ENCODE measurements at places on chromosomes 1 and 21.
A peak's percentile ranks its signal among the peaks of the same experiment; 100 is the strongest.

GRCh38 chr1:225544263-225544662 is 108.7 kb downstream of the ENAH start:
- DNase-seq: no peak

DNA sequence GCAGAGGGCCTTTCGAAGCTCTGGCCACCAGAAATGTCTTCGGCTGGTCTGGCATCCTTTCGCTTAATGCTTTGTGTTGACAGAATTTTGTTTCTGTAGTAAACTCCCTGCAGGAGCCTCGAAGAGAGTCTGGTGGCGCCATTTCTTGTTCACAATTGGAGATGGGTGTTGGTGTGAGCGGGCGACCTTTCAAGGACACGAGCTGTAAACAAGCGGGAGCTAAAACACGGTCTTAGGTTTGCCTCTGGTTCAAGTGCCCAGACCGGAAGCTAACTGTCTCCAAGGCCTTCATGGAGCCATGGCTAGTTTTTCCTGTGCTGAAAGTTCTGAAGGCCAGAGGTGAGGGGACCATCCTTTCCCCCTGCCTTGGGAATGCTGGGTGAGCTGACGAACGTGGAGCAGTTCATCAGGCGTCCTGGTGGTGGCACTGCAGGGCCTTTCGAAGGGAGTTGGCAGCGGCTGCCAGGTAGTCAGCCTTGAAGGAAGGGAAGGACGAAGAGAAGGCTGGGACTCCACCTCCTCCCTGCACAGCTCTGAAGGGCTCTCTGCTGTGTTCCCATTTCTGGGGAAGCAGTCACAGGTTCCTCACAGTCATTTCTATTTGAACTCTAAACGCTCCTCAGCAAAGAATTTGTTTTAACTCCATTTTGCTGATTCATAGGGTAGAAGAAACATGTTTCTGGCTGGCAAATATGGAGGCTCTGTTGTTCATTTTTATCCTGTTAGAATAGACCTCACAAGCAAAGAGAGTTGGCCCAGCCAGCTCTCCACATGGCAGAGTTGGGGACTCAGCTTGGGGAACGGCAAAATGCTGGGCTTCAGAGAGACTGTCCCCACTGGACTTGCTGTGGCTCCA is 35.2 kb downstream of the URB2 start:
- DNase-seq: peak; percentile 70

- DNase-seq: no peak
Observed at GRCh38 chr1:116827607-116828105, 73.4 kb downstream of the CD2 start.

DNA sequence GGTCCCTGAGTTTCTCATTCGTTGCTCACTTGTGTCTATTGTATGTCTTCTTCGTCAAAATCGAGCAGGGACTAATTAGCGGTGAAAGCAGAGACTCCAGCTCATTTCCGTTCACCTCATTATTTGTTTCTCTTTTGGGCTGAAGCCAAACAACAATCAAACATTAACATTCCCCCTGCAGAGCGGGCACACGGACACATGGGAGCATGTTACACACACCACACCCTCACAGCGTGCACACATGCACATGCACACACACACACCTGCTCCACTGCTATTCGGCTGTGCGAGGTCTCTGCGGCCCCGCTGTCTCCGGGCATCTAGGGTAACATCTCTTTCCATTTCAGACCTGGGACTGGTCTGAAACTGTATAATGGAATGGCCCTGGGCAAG is 58.5 kb upstream of the LRRC8D start:
- DNase-seq: no peak

GRCh38 chr1:201793306-201793925 is 35.5 kb upstream of the IPO9 start:
- DNase-seq: no peak

DNA sequence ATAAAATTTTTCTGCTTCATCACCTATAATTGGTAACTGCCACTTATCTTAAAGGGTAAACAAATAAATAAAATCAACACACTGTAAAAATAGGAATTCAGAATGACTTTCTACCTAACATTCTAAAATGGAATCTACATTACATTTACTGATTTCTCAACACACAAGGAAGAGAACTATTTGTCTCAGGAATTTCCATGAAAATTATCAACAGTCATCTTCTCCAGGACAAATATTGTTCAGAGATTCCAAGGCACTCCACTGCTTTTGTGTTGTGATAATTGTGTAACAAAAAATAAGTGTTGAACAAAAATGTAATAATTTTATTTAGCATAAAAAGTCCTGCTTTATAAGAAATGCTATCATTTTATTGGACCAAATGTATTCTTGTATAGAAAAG is 7.3 kb downstream of the ODF2L start:
- no peak for DNase-seq

- no peak for DNase-seq
Observed at GRCh38 chr1:213409971-213410370, 358.9 kb downstream of the RPS6KC1 start.

- peak; percentile 42 for DNase-seq
Observed at GRCh38 chr1:44239331-44239960, 26.2 kb downstream of the DMAP1 start.

DNA sequence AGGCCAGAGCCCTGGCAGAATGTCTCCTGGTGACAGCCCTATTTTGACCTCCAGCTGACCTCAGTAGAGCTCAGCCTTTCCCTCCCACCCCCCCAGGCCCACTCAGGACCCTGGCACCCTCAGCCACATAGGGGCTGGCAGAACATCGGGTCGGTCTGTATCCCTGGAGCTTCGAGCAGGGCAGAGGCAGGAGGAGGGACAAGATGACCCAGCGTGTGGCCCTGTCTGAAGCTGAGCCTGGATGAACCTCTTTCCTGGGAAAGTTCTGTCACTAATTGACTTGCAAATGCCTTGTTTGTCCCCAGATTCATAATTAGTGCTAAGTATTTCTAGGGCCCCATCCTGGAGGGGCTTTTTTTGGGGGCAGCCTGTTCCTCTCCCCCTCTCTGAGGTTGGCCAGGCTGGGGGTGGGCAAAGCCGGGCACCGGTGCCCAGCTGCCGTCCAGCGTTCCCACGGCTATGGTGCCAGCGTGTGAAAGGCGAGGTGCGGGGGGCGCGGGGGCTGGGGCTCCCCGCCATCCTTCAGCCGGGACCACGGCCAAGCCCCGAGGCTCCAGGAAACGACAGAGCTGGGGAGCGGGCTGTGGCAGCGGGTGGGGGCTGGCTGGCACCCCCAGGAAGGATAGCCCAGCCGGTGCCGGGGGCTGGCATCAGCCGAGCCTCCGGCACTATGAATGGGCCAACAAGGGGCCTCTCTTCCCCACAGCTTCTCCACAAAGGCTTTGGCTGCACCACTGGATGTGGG is 31.4 kb downstream of the RHBG start:
- DNase-seq: no peak

GRCh38 chr1:90717356-90717664 is 208 bp upstream of the BARHL2 start:
- DNase-seq: no peak

- no peak for DNase-seq
Observed at GRCh38 chr21:18602711-18603110, 199.1 kb upstream of the TMPRSS15 start.

DNA sequence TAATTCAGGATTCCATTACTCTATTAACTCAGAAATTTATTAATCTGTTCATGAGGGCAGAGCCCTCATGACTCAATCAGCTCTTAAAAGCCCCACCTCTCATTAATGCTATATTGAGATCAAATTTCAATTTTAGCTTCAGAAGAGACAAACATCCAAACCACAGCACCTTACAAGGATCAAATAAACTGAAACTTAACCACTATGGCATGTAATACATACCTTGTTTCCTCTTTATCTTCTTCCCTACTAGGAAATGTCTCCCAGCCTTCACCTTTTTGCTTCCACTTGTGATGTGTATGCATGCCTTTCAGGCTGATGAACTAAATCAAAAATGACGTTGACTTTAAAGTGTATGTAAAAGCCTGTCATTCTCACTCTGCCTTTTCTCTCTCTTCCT is 2121.3 kb downstream of the NCAM2 start:
- DNase-seq: no peak

GRCh38 chr1:6271554-6271953 is 10.7 kb upstream of the GPR153 start:
- peak; percentile 39 for DNase-seq

GRCh38 chr21:19340303-19340702 is 936.7 kb upstream of the TMPRSS15 start:
- no peak for DNase-seq

GRCh38 chr1:23103001-23103889 is 65.4 kb downstream of the LUZP1 start:
- peak; percentile 48 for DNase-seq

DNA sequence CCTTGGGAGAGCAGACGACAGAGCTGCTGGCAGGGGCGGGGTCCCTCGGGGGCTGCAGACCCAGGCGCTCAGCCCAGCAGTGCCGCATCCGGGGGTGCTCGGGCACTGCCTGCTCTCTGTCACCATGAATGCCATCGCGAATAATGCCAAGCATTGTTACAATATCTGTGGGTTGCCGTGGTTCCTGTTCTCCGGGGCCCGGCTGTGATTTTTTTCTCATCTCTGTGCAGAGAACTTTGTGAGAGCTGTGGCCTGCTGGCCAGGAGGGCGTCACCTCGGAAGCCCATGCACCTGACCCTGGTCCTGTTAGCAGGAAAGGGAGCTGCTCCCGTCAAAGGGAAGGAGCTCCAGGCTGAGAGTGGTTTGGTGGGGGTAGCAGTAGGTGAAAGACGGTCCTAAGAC is 70.4 kb downstream of the PRDM16 start:
- no peak for DNase-seq

DNA sequence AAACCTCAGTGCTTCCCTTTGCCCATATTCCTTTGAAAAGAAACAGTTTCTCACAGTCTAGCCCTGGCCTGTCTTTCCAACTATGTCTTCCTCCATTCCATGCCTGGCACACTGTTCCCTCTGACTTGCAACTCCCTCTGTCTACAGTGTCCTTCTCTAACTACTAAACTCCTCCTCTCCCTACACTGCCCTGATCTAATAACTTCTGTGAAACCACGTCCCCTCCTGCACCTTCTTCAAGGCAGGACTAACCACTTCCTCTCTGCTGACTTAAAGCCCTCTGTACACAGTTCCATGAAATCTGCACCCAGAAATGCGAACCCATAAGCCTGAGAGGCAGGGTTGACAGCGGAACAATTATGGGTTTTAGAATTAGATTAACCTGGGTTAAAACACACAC is 62.2 kb upstream of the ATP1B1 start:
- no peak for DNase-seq

GRCh38 chr1:25674807-25675084 is 58.2 kb downstream of the MAN1C1 start:
- DNase-seq: no peak

- no peak for DNase-seq
Observed at GRCh38 chr21:15567191-15567590, 162.6 kb upstream of the USP25 start.

DNA sequence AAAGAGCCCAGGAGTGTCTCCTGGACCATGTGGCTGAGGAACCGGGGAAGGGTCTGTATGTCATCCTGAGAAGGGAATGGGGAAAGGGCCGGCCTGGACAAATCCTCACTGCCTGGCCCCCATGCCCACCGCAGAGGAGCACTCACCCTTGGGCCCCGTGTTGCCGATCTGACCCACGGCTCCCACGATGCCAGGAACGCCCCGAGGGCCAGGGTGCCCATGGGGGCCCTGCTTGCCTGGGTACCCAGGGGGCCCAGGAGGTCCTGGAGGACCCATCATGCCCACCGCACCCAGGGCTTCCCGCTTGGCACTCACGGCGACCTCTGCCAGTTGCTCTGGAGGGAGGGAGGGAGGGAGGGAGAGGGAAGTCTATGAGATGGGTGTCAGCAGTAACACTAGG is 14.6 kb downstream of the COL9A2 start:
- DNase-seq: no peak

DNA sequence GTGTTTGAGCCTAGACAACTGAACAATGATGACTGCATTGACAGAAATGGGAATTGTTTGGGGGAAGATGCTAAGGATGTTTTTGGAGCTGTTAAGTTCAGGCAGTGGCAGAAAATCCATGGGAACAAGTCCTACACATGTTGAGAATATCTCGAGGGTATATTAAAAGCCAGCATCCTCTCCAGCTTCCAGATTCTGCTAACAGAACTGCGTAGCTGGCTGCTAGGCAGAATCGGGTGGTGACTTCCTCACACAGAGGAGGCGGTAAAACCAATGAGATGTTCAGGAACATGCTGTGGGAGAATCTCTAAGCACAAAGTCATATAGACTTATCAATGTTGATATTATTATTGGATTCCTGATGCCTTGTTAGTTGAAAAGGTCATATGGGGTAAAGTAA is 14.8 kb downstream of the FAM163A start:
- DNase-seq: no peak

- DNase-seq: no peak
Observed at GRCh38 chr1:188670837-188671236, 1806.8 kb downstream of the BRINP3 start.

GRCh38 chr21:16071092-16071491 is 341.3 kb downstream of the USP25 start:
- DNase-seq: peak; percentile 14

GRCh38 chr1:212113706-212114105 is 78.2 kb downstream of the DTL start:
- DNase-seq: no peak

DNA sequence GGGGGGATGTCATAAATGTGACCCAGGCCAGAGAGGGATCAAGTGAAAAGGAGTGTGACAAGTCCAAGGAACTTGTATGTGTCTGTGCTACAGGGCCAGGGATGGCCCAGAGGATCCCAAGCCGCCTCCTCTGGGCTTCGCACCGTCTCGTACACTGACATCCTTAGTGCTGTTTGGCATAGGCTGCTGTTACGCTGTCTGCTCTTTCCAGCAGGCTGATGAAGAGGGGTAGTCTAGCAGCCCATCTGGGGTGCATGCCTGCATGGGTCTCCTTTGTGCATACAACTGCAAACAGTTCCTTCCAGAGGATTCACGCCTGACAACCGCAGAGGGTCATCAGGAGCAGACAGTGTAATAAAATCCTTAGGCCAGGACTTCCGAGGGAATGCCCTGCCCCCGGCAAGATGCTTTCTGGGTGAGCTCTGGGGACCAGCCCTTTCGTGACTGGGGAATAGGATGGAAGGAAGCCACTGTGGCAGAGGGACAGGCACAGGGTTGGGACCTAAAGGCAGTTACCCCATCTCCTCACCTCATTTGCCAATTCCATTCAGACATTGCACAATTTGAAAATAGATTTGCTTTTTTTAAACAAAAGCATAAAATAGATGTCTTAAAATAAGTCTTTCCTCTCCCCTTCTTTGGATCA is 6.3 kb upstream of the GOLT1A start:
- peak; percentile 5 for DNase-seq

GRCh38 chr1:86154571-86155050 is 2.0 kb downstream of the COL24A1 start:
- peak; percentile 42 for DNase-seq

- no peak for DNase-seq
Observed at GRCh38 chr1:41414716-41415306, 53.6 kb downstream of the FOXO6 start.

- peak; percentile 31 for DNase-seq
Observed at GRCh38 chr1:219412772-219413171, 200.1 kb downstream of the ZC3H11B start.

- DNase-seq: no peak
Observed at GRCh38 chr21:34933609-34934335, 115.3 kb downstream of the RUNX1 start.

GRCh38 chr1:211935448-211935970 is 99.8 kb downstream of the INTS7 start:
- DNase-seq: no peak

- no peak for DNase-seq
Observed at GRCh38 chr1:3923378-3924185, 23.5 kb upstream of the C1orf174 start.
